ENCODE measurements at places on chromosomes 16 and 17.

GRCh38 chr16:58459344-58460218 is 40.4 kb upstream of the NDRG4 start:
- DNase-seq, result peak; percentile 36

DNA sequence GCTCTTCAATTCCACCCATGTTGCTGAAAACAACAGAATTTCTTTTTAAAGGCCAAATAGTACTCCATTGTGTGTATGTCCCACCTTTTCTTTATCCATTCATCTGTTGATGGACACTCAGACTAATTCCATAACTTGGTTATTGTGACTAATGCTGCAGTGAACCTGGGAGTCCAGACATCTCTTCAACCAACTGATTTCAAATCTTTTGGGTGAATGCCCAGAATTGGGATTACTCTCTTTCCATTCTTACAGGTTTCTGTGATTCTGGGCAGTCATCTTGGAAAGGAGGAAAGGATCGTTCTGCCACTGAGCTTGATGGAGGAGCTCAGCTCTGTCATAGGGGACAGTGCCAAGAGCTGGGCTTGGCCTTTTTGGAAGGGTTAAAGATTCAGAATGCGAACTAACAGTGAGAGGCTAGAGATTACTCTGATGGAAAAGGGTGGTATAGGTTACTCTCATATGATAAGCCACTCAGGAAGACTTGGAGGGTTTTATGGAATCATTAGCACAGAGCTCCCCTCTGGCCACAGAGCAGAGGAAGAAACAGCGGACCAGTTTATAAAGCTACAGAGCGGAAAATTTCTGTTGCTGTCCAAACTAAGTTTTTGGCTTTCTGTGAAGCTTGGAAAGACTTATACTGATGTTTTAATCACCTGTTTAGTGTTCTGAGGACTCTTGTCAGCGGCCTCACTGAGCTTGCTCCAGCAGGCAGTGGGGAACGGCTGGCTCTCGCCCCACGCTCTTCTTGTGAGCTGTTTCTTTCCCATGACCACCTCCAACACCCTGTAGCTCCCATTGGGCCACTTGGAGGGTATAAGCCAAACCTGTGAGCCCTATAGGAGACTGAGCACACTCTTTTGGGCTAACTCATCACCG is 48.3 kb downstream of the HIC1 start:
- peak; percentile 78 for DNase-seq

- DNase-seq, result no peak
Observed at GRCh38 chr16:84058664-84059063, 16.1 kb upstream of the SLC38A8 start.

DNA sequence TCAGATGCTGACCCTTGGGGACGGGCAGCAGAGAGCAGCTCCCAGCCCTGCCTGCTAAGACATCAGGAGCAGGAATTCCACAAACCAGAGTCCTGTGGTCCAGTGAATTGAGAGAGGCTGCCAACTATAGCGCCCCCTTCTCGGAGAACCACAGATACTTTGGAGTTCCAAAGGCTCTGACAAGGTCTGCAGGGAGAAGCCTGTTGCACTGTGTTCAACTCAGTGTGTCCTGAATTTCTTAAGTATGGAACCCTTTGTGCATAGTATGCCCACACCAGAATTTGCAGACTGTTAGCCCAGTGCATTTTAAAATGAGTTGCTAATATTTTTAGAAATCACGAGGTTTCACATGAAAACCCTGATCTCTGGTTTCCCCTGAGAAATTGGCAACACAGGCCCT is 223.4 kb downstream of the KATNIP start:
- DNase-seq, result no peak

DNA sequence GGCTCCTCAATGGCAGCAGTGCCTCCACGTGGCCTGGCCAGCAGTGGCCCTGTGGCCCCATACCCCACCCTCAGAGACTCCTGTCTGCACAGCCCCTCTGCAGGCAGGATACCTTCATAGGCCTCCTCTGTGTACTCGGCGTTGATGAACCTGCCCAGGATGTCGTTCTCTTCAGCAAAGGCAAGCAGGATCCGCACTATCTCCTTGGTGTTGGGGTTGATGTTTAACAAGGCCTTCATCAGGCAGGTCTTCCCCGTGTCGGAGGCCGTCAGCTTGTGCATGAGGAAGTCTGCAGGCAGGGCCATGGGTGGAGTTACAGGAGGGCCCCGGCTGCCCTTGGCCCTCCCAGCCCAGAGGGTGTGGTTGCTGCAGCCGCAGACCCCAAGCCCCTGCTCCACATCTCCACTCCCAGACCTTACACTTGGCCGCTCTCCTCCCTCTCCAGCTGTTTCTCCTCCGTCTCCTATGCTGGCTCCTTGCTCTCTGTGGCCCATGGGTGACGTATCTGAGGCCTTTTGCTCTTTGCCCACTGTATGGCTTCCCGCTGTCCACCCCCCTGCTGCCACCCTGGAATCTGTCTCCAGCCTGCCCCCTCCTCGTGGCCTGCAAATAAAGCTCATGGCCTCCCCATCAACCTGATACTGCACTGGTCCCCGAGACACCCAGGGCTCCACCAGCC is 15.1 kb downstream of the TRPV3 start:
- no peak for DNase-seq

DNA sequence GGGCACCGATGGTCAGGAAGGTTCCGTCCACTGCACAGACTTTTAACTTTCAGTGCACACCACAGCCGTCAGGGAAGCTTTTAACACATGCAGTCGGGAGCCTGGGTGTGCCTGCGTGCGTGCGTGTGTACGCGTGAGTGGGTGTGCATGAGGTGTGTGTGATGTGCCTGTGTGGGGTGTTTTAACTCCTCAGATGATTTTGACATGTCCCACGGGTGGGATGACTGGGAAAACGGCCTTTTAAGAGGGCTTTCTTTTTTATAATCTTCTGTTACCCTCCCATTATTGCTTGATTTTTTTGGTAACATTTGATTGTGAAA is 152.7 kb upstream of the CHMP6 start:
- no peak for DNase-seq

- no peak for DNase-seq
Observed at GRCh38 chr17:27320222-27320560, 26.3 kb downstream of the WSB1 start.

DNA sequence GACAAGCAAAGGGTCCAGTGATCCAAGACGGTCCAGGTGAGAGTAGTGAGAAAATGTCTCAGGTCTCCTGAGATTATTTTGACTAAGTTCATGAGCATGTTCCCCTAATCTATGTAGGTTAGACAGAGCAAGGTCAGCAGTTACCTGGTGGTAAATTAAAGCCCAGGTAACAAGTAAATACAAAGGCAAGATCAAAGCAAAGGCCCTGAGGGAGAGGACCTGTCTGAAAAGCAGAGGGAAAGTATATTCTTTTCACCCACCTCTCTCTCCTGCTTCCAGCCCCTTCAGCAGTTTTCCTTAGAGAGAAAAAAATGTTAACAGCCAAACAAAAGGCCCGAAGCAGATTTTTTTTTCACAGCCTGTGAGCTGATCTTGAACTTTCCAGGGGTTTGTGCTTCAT is 302.7 kb downstream of the MAP2K6 start:
- no peak for DNase-seq
